ENCODE measurements at places on chromosomes 11 and 22.

GRCh38 chr11:110431051-110431672, 1.4 kb downstream of the FDX1 start:
- DNase-seq, result no peak

GRCh38 chr22:44935724-44936123, 74.1 kb downstream of the PHF21B start:
- DNase-seq, result no peak

DNA sequence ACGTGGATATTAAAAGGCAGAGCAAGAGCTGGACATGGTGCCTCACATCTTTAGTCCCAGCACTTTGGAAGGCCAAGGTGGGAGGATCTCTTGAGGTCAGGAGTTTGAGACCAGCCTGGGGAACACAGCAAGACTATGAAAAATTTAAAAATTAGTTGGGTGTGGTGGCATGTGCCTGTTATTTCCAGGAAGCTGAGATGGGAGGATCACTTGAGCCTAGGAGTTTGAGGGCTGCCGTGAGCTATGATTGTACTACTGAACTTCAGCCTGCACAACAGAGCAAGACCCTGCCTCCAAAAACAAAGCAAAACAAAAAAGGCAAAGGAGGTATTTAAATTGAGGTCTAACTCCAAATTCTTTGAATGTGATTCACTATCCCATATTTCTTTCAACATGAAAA, 23.5 kb downstream of the RDX start:
- DNase-seq, result no peak

GRCh38 chr22:22375576-22376351, 131.2 kb downstream of the VPREB1 start:
- DNase-seq, result no peak

- DNase-seq, result no peak
Observed at GRCh38 chr11:20731676-20732215, 62.4 kb downstream of the NELL1 start.

- DNase-seq, result no peak
Observed at GRCh38 chr22:37169406-37169805, 18.6 kb downstream of the C1QTNF6 start.

DNA sequence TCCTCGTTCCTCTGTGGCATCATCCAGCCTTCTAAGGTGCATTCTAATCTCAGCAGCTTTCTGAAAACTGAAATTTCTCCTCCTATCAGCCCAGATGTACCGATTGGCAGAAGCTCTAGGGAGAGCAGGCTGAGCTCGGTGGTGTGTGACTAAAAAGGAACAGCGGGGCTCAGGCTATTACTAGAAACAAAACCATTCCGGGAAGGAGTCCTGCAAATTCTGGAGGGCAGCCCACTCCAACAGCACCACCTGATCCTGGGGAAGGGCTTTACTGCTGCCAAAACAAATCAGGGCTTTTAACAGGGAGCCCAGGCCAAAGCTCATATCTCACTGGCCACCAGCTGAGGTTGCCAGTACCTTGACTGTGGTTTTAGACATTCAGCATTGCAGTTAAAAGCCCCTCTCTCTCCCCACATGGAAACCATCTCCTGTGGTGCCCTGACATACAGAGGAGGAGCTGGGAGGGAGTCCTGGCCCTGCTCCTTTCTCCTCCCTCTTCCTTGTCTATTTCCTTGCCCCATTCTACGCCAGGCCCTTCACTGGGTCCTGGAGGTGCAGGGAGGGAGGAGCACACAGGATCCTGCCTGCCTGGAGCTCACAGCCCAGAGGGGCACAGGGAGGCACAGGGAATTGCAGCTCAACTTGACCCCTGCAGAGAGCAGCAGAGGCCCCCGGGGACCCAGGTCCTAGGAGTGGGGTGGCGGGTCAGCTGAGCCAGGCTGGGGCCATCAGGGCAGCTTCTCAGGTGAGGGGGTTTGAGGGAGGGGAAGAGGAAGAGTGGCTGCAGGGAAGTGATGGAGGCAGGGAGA, 889 bp downstream of the PLAAT4 start:
- no peak for DNase-seq

DNA sequence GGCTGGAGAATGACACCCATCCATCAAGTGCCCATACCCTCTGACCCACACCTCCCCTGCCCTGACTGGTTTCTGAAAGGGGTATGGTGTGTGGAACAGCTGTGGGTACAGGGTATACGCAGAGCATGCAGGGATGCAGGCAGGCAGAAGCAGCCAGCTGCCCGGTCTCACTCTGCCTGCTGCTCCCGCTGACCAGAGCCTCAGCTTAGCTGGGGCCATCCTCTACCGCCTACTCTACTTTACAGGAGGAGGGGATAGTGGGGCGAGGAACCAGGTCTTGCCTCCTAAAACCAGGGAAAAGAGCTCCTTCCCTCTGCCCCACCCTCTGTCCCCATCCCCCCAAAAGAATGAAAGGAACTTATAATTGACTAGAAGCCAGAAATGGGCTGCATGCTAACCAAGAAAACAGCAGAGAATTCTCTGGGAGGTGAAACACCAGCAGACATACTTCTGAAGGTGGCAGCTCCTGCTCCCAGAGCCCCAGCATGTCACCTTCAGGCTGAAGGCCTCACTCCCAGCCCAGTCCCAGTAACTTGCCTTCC, 13.0 kb upstream of the CHRM4 start:
- no peak for DNase-seq

- no peak for DNase-seq
Observed at GRCh38 chr11:116379185-116379828, 393.5 kb downstream of the BUD13 start.

GRCh38 chr11:117314840-117315239, 1.2 kb downstream of the BACE1 start:
- no peak for DNase-seq

DNA sequence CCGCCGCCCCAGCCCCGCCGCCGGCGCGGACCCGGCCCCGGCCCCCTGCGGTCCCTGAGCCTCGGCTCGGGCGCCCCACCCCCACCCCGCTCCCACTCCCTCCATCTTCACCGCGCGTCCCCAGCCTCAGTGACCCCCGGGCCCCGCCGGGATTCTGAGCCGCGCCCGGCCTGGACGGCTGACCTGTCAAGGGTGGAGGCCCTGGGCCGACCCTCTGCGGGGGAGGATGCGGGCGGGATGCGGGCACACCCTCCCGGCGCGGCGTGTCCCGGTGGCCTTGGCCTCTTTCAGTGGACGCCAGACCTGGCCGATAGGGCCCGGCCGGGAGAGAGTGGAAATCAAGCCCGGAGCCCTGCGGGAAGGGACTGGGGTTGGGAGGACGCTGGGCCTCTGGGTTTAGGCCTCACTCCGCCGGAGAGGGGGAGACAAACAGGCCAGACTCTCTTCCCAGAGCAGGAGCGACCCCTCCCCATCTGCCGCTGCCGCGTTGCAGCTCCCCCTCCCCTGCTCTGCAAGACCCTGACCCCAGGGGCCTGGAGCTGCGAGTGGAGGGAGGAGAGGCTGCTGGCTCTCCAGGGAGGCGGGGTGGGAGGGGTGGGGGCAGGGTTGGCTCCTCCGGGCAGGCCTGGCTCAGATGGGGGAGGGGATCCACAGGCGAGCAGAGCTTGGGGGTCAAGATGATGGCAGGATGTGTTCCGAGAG, 525 bp downstream of the MAPK8IP2 start:
- no peak for DNase-seq

DNA sequence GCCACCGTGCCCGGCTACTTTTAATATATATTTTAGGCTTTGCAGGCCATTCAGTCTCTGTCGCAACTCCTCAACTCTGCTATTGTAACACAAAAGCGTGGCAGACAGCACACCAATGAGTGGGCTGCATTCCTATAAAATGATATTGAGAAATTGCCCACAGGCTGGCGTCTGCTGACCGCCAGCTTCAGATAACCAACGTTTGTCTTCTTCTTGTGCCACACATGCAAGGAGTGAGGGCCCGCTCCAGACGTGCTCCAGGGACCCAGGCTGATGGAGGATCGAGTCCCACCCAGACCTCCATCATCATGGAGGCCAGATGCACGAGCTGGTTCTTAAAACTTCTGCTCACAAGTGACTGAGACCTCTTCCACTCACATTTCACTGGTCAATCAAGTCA, 35.4 kb upstream of the LINC01488 start:
- DNase-seq, result no peak

GRCh38 chr11:44892843-44893242, 57.8 kb downstream of the TP53I11 start:
- DNase-seq, result no peak

DNA sequence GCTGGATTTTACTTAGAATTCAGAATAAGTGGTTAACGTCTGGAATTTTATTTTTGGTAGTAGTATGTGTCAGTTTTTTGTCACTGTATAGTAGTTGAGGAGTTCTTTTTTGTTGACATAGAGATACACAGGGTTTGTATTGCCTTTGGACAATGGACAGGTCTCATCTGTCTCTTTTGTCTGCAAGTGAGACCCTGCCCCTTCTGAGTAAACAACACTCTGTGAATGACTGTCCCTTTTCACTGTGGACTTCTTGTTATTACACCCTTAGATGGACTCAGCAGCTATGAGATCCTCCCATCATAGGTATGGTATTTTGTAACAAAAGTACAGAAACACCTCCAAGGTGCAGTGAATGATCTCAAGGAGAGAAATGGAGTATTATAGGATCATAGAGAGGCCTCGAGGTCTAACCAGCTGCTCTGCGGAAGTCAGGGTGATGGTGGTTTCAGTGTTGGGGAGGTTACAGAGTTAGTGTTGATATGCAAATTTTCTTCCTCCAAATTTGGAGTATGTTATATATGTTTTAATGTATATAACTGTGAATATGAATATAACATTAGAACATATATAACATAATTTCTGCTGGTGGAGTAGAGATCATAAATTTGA, 7.8 kb downstream of the PPP6R3 start:
- no peak for DNase-seq

GRCh38 chr22:16131918-16132317, 442.1 kb downstream of the POTEH start:
- DNase-seq, result no peak

GRCh38 chr22:44640618-44641155, 61.3 kb upstream of the PRR5 start:
- no peak for DNase-seq

GRCh38 chr11:86230921-86231434, 13.6 kb upstream of the EED start:
- DNase-seq, result no peak

- DNase-seq, result no peak
Observed at GRCh38 chr22:37011472-37011871, 7.8 kb downstream of the TST start.

- no peak for DNase-seq
Observed at GRCh38 chr11:57407941-57408475, 17.6 kb upstream of the PRG2 start.

DNA sequence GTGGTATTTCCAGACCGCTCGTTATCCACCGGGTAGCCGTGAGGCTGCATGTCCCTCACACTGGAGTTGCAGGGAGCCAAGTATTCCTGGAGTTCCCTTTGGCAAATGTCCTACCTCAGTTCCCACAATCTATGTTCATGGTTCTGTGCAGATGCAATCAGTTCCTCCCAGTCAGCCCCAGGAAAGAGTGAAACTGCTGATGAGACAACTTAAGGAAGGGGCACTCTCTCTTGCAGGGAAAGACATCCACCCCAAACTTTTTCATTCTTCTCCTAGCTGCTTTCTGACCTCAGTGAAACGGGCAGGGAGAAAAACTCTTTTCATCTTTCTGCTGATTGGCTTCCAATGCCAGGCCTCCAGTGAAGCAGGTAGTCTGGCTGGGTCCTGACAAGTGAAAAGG, 205.1 kb upstream of the TMEM45B start:
- no peak for DNase-seq

- DNase-seq, result no peak
Observed at GRCh38 chr11:8251616-8252295, 11.9 kb downstream of the LMO1 start.

- no peak for DNase-seq
Observed at GRCh38 chr11:8247312-8247711, 16.4 kb downstream of the LMO1 start.

DNA sequence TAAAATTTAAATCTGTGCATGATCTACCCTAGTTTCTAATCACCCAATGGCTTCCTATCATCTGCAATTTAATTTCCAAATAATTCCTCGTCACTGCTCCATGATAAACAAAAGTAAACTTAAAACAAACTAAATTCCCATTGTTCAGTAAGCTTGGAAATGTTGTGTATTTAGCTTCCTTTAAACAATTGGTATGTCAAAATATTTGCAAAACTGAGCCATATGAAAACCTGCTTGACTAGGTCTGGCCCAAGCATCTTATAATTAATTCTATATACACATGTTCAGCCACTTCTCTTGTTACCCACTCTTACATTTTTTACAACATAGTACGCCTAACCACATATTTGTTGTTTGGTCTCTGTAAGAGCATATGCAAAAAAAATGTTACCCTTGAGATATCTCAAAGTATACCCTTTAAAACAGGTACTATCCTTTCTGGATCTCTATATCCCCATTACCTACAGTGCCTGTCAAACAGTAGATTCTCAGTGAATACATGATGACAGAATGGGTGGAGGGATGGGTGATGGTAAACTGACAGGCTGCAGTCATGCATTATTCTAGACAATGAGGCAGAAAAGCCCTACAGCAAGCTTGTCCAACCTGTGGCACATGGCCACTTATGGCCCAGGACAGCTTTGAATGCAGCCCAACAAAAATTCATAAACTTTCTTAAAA, 1277.9 kb upstream of the TENM4 start:
- no peak for DNase-seq

- DNase-seq, result no peak
Observed at GRCh38 chr11:78202733-78203167, 14.0 kb downstream of the USP35 start.

- DNase-seq, result no peak
Observed at GRCh38 chr11:109853156-109853776, 239.9 kb upstream of the ZC3H12C start.

- DNase-seq, result no peak
Observed at GRCh38 chr11:77617892-77618291, 19.7 kb downstream of the CLNS1A start.

- DNase-seq, result no peak
Observed at GRCh38 chr11:101584129-101584515, 315 bp upstream of the TRPC6 start.

GRCh38 chr11:13140873-13141655, 131.9 kb downstream of the RASSF10 start:
- DNase-seq, result no peak

DNA sequence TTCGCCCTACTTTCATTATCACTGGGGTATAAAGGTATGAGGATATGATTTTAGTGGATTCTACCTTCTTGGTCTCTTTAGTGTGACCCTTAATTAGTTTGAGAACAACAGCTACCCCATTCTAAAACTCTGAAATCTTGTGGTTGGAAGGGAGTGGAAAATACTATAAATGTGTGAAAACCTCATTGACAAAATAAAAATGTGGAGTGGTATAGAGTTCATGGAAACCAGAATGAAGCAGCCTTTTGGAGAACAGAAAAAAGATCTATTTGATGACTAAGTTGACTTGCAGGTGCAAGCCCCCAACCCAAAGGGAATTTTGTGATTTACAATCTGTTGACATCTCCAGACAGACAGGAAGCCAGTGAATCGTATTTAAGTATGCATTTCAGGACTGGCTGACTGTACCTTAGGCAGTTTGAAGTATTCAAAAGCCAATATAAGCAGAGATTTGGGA, 75.8 kb downstream of the GAS2 start:
- DNase-seq, result no peak

Data from activated naive CD8-positive, alpha-beta T cell treated with anti-CD3 and anti-CD28 coated beads, Interleukin-2, amount 50 U/mL, for 16 hours (primary cell).